Dermis blood vessel endothelial cell (primary cell): ENCODE measurements at places on chromosomes 11 and 22.

DNA sequence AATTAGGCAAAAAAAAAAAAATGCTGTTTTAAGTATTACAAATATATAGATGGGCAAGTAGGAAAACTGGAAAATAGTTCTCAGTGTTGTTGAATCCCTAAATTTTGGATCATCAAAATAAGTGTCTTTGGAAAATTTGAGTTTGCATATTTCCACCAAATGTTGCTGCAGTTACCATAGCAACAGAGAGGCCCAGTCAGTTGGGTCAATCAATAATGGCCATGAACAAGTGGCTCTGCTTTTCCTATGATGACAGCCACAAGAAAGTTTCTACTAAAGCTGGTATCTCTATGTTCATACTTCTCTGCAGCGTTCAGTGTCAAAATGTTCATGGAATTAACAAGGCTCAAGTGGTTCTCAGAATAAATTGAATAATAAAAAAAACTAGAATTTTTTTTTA is 79.1 kb downstream of the SERGEF start:
- DNase-seq = no peak

GRCh38 chr11:93537767-93538261 is 5.4 kb downstream of the SMCO4 start:
- no peak for DNase-seq

DNA sequence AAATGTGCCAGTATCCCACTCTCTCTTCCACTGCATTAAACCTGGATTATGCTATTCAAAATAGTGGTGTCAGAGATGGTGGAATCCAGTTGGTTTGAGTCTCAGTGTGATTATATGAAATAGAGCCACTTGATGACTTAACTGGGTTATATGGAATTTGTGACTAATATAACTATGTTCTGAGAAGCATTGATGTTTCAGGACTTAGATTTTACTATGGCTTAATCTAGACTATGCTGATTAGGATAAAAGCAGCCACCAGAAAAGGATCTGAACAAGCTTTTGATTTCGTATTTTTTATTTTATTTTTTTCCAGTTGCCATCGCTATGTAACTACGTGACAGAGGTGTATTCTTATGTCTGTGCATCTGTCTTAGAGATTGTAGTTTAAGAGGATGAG is 39.1 kb downstream of the MS4A6A start:
- no peak for DNase-seq

GRCh38 chr11:134231958-134232659 is 7.6 kb downstream of the VPS26B start:
- DNase-seq = peak; percentile 17
